Vagina (tissue), 2 donors: ENCODE measurements at places on chromosomes 2 and 18.
A peak's percentile ranks its signal among the peaks of the same experiment; 100 is the strongest.

GRCh38 chr18:78376046-78376445 lies 603.6 kb upstream of the SALL3 start:
- no peaks in the 10 kb centered on the region for H3K27me3 ChIP-seq
- no peak for DNase-seq
- no peak overlapping the region for H3K27ac ChIP-seq
- H3K36me3 ChIP-seq, result no peaks in the 10 kb centered on the region
- H3K4me1 ChIP-seq, result no peaks in the 10 kb centered on the region

GRCh38 chr2:24559473-24560113 lies 68.5 kb downstream of the NCOA1 start:
- H3K4me1 ChIP-seq, result peaks cover 20% of the 10 kb centered on the region
- DNase-seq, result no peak
- H3K36me3 ChIP-seq, result no peaks in the 10 kb centered on the region
- no peak overlapping the region for H3K4me3 ChIP-seq
- no peaks in the 10 kb centered on the region for H3K27me3 ChIP-seq

- no peaks in the 10 kb centered on the region for H3K4me1 ChIP-seq
- H3K4me3 ChIP-seq, result no peak overlapping the region
- H3K27ac ChIP-seq, result no peak overlapping the region
- no peaks in the 10 kb centered on the region for H3K27me3 ChIP-seq
- DNase-seq, result no peak
- no peaks in the 10 kb centered on the region for H3K36me3 ChIP-seq
Measured at GRCh38 chr18:50518787-50519546, 40.9 kb upstream of the MAPK4 start.

GRCh38 chr2:233061591-233062450 lies 1.7 kb downstream of the INPP5D start:
- peaks cover 6% of the 10 kb centered on the region for H3K4me1 ChIP-seq
- no peaks in the 10 kb centered on the region for H3K36me3 ChIP-seq
- H3K27me3 ChIP-seq, result no peaks in the 10 kb centered on the region
- H3K27ac ChIP-seq, result peak overlapping the region; percentile 14

DNA sequence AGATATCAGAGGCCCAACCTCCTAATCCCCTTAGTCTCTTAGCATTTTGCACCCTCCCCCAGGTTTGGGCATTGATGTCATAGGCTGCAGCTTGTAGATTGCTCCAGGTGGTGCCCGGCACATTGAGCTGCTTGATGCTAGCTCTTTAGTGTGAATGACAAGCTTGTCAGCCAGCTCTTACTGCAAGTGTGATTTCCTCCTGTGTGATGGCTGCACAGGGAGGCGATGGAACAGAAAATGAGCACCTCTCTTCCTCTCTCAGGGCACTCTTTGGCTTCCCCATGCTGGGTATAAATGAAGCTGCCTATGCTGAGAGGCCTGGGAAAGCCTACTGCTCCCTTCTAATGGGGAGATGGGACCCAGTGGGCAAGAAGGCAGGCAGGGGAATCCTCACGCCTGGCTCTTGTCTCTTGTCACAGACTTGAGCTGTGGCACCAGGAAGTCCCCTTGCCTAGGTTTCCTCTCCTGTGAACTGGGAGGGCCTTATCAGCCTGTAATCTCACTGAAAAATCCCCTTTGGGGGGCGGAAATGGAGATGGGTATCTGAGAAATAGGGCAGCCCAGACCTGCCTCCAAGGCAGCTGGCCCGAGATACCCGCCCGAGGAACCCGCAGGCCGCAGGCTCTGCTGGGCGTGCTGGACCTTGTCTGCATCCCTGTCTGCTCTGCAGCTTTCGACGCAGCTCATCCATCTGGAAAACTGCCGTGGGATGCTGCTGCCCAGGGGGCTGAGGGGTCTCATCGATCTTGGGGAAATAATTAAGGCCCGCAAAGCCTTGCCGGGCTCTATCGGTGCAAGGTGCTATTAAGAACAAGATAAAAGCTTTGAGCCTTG lies 163.5 kb upstream of the CXCR4 start:
- H3K27ac ChIP-seq, result no peak overlapping the region
- no peak for DNase-seq
- no peaks in the 10 kb centered on the region for H3K4me1 ChIP-seq
- no peaks in the 10 kb centered on the region for H3K27me3 ChIP-seq

- H3K4me1 ChIP-seq, result no peaks in the 10 kb centered on the region
- H3K4me3 ChIP-seq, result no peak overlapping the region
- no peaks in the 10 kb centered on the region for H3K36me3 ChIP-seq
Measured at GRCh38 chr18:12823892-12824291, 60.1 kb downstream of the PTPN2 start.

GRCh38 chr18:52670896-52671295 lies 330.9 kb downstream of the DCC start:
- H3K4me3 ChIP-seq, result no peak overlapping the region
- no peaks in the 10 kb centered on the region for H3K4me1 ChIP-seq
- no peak overlapping the region for H3K27ac ChIP-seq
- no peaks in the 10 kb centered on the region for H3K36me3 ChIP-seq
- no peak for DNase-seq

DNA sequence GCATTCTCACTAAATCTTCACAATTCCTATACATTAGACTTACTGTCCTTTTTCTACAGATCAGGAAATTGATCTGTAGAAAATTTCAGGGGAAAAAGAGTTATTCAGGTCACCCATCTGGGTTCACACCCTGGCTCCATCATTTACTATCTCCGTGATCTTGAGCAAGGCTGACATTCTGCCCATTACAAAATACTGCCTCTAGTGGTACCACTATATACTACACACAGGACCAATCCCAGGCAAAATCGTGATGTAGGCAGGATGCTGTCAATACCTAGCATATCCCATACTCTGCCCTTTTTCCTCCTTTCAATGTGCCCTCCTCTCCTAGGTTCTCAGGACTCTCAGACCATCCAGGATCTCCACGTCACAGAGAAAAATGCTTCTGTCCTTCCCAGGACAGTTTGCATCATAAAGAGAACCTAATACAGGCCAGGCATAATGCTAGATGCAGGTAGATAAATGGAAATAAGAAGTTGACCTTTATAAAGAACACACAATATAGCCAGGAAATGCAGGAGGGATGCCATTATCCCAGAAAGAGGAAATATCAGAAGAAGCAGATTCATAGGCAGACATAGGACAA lies 101.9 kb downstream of the CDH20 start:
- no peaks in the 10 kb centered on the region for H3K27me3 ChIP-seq
- H3K36me3 ChIP-seq, result no peaks in the 10 kb centered on the region
- H3K4me3 ChIP-seq, result no peak overlapping the region
- no peak overlapping the region for H3K27ac ChIP-seq
- DNase-seq, result no peak
- no peaks in the 10 kb centered on the region for H3K4me1 ChIP-seq

DNA sequence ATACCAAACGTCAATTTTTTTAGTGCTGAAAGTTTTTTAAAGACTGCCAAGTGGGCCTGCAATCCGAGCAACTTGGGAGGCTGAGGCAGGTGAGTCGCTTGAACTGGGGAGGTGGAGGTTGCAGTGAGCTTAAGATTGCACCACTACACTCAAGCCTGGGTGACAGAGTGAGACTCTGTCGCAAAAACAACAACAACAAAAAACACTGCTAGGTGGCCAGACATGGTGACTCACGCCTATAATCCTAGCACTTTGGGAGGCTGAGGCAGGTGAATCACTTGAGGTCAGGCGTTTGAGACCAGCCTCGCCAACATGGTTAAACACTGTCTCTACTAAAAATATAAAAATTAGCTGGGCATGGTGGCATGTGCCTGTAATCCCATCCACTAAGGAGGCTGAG lies 202.8 kb upstream of the COPS8 start:
- no peak for DNase-seq
- no peaks in the 10 kb centered on the region for H3K27me3 ChIP-seq
- peaks cover 7% of the 10 kb centered on the region for H3K4me1 ChIP-seq
- H3K27ac ChIP-seq, result no peak overlapping the region

GRCh38 chr18:36340246-36340645 lies 42.7 kb downstream of the FHOD3 start:
- H3K27ac ChIP-seq, result no peak overlapping the region
- H3K4me3 ChIP-seq, result no peak overlapping the region
- DNase-seq, result no peak
- no peaks in the 10 kb centered on the region for H3K27me3 ChIP-seq

DNA sequence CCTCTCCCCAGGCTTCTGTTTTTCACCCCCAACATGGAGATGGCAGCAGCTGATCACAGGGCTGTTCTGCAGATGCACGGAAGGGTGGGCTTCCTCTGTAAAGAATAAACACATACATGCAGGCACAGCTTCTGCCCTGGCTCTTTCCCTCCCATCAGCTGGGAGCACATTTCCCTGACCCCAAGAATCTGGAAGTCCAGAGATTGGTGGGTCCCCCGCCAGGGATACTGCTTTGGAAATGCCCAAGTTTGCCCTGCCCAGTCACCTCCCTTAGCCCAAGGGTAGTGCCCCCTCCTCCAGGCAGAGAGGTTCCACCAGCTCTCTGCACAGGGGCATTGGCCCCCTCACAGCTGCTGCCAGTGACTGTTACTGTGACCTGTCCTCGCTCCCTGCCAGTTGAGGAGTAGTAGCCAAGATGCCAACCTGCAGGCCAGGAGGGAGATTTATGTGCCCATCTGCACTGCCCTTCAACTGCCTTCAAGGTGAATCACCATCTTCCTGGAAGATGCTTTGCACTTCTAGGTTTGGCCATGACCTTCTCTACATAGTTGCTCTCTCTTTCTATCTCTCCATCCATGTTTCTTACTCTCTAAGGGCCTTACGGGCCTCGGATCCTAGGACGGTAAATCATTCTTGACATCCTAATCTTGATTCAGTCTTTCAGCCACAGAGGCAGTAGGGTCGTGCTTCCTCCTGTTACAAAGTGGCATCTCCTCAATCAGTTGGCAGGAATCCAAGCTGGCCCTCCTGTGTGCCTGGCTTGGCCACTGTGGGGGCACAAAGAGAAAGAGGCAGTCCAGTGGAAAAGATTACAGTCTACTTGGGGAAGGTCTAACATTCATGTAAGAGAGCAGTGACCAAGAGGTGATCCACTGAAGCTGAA lies 121.8 kb downstream of the CTIF start:
- H3K27ac ChIP-seq, result no peak overlapping the region
- DNase-seq, result no peak
- no peaks in the 10 kb centered on the region for H3K36me3 ChIP-seq

DNA sequence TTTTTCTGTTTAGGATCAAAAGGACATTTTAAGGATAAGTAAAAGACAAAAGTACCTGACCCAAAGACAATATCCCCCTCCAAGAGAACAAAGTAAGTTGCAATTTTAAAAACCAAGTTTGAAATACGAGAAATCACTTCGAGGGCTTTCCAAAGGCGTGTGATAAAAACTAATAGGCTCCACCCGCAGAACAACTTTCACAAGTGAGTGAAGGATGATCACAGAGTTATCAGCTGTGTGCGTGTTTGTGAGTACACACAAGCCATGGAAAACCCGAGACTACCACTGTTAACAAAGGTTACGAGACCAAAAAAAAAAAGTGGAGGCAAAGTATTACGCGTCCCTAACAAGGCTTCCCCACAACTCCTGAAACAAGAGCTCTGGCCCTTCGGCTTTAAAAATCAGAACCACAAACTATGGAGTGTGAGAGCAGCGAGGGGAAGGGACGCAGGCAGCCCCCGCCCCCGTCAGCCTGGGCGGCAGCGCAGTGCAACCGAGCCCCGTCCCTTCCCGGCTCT lies 719 bp downstream of the SMAD2 start:
- H3K27ac ChIP-seq, result peak overlapping the region; percentile 97
- H3K27me3 ChIP-seq, result no peaks in the 10 kb centered on the region
- no peaks in the 10 kb centered on the region for H3K36me3 ChIP-seq
- H3K4me1 ChIP-seq, result peaks cover 48% of the 10 kb centered on the region
- DNase-seq, result no peak

GRCh38 chr18:6732952-6733351 lies 3.4 kb downstream of the ARHGAP28 start:
- H3K27ac ChIP-seq, result peak overlapping the region; percentile 50
- no peak for DNase-seq
- no peak overlapping the region for H3K4me3 ChIP-seq
- H3K4me1 ChIP-seq, result peaks cover 27% of the 10 kb centered on the region

GRCh38 chr2:124584615-124585014 lies 559.5 kb downstream of the CNTNAP5 start:
- no peak overlapping the region for H3K27ac ChIP-seq
- no peaks in the 10 kb centered on the region for H3K36me3 ChIP-seq
- no peak for DNase-seq
- no peaks in the 10 kb centered on the region for H3K4me1 ChIP-seq

- H3K36me3 ChIP-seq, result no peaks in the 10 kb centered on the region
- H3K4me3 ChIP-seq, result no peak overlapping the region
- H3K4me1 ChIP-seq, result peaks cover 17% of the 10 kb centered on the region
- no peak for DNase-seq
- no peak overlapping the region for H3K27ac ChIP-seq
Measured at GRCh38 chr2:215536510-215536909, 100.6 kb upstream of the FN1 start.

- DNase-seq, result no peak
- H3K4me1 ChIP-seq, result no peaks in the 10 kb centered on the region
- H3K27ac ChIP-seq, result no peak overlapping the region
- no peaks in the 10 kb centered on the region for H3K36me3 ChIP-seq
Measured at GRCh38 chr2:27171351-27171848, 22.6 kb downstream of the TCF23 start.

GRCh38 chr2:227701556-227701955 lies 16.3 kb downstream of the SLC19A3 start:
- H3K27ac ChIP-seq, result no peak overlapping the region
- H3K36me3 ChIP-seq, result no peaks in the 10 kb centered on the region
- H3K27me3 ChIP-seq, result no peaks in the 10 kb centered on the region
- no peaks in the 10 kb centered on the region for H3K4me1 ChIP-seq
- no peak for DNase-seq

DNA sequence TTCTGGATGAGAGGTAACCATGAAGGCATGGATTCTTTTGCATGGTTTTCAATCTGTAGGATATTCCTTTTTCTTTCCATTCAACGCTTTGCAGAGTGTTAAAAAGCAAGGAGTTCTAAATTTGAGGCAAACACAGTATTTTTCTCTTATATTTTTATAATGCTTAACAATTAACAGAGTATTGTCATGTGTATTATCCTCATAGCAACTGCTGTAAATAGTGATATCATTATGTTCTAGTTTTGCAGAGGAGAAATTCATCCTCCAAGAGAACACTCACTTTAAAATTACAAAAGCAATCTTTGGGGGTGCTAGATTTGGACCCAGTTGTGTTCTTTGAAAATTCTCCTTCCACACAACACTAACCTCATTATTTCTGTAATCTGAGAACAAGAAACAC lies 58.7 kb downstream of the RDH14 start:
- no peak overlapping the region for H3K27ac ChIP-seq
- H3K4me1 ChIP-seq, result no peaks in the 10 kb centered on the region
- no peaks in the 10 kb centered on the region for H3K27me3 ChIP-seq
- no peaks in the 10 kb centered on the region for H3K36me3 ChIP-seq
- no peak for DNase-seq

- H3K27ac ChIP-seq, result no peak overlapping the region
- DNase-seq, result no peak
Measured at GRCh38 chr2:144914113-144914512, 394.2 kb upstream of the ZEB2 start.
